ENCODE measurements at places on chromosomes 6 and 20.

DNA sequence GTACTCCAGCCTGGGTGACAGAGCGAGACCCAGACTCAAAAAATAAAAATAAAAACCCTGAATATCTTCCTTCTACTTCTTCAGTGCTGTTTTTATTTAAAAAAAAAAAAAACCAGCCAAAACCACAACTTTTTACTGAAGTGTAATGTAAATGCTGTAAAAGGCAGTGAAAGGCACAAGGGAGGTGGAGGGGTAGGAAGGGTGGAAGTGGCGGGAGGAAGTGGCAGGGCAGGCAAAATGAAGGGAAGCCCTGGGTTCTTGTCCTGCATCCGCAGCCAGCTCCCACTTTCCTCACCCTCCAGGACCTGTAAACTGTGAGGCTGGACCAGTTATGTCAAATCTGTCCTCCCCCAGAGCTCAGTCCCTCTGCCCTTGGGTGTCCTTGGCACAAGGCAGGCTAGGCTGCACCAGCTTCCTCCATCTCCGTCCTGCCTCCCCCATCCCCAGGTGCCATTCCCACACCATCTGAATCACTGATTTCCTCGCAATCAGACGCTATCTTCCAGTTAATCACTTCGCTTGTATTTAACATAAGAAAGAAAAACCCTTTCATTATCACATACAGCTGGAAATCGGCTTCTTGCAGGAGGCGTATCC lies 13.7 kb upstream of the PANK2 start:
- DNase-seq, result no peak

DNA sequence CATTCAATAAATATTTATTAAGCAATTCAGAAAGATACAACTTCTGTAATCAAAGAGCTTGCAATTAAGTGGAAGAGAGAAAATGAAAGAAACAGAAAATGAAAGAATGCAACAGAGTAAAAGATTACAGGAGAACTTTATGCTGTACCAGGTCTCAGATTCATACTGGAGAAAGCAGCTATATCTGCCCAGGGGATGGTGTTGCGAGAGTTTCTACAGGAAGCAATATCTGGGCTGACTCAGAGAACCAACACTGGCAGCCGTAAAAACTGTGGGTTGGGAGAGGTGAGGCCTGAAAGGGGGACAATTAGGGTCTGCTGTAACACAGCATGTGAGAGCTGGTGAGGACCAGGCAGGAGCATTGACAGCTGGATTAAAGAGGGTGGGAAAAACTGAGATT lies 256.7 kb upstream of the TCF21 start:
- DNase-seq, result no peak

GRCh38 chr6:125791151-125791819 lies 525 bp downstream of the NCOA7 start:
- DNase-seq, result no peak

- DNase-seq, result no peak
Observed at GRCh38 chr20:38799203-38799602, 6.3 kb upstream of the PPP1R16B start.

- no peak for DNase-seq
Observed at GRCh38 chr6:18179770-18180356, 24.6 kb downstream of the KDM1B start.

DNA sequence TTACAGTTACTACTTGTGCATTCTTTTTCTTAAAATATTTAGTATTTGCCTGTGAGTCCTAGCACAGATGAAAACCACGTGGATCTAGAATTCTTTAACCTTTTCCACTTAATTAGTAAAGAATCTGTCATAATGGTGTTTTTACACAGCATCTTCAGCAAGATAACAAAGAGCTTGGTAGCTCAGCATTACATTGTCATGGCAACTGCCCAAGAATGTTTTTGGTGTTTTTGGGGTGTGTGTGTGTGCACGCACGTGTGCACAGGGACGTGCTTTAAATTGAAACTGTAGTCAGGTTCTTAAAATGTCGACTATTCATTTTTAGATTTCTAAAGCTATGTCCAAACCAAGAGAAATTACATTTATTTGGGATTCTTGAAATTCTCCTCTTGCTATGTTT lies 108.0 kb downstream of the FIG4 start:
- DNase-seq, result no peak

DNA sequence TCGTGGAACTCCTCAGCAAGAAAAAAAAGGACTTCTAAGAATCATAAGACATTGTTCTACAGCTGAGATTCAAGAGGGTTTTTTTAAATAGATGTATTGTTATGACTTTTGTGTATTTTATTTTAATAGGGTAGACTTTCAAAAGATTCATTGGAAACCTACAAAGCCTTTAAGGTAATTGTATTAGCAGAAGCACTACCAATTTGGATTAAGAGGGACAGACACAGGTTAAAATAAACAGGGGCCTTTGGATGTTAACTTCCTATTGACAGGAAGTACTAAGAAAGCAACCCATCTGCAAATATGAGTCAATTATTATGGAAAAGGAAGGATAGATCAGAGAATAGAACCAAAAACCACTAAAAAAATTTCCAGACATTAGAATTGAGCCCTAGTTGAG lies 153.5 kb downstream of the HDGFL1 start:
- no peak for DNase-seq

DNA sequence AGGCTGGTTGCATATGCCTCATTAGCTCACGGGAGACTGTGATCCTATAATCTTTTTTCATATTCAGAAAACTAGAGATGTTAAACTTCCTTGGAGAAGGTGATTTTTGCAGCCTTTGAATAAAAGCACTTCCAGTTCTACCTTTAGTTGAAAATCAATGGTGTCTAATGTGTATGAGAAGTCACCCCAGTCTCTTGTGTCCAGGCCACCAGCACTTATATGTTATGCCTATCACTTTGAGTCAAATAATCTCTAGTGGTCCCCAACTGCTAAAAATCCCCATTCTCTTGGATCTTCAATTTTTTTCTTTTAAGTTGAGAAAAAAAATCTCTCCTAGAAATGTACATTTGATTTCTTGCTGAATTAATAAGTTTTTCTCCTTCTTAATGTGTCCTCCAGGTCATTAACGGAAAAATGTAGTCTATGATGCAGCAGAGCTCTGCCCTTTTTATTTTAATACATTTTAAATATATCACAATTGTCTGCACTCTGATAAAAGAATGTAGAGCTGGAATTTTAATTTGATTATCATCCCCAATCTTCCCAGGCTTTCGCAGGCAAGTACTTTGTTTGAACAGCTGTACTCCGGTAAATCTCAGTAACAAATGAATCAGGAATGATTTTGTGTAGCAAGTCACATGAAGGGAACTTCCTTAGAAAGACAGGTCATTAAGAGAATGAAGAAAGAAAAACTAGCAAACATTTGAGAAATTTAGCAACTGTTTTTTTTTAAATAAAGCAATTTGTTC lies 147.0 kb downstream of the SOX4 start:
- DNase-seq, result no peak

- no peak for DNase-seq
Observed at GRCh38 chr20:1286267-1287024, 20.4 kb downstream of the SNPH start.

- DNase-seq, result no peak
Observed at GRCh38 chr20:10559266-10559665, 114.5 kb downstream of the JAG1 start.

GRCh38 chr20:18288749-18289267 lies 481 bp downstream of the ZNF133 start:
- DNase-seq, result no peak

GRCh38 chr6:19663479-19663878 lies 173.7 kb upstream of the ID4 start:
- DNase-seq, result no peak

DNA sequence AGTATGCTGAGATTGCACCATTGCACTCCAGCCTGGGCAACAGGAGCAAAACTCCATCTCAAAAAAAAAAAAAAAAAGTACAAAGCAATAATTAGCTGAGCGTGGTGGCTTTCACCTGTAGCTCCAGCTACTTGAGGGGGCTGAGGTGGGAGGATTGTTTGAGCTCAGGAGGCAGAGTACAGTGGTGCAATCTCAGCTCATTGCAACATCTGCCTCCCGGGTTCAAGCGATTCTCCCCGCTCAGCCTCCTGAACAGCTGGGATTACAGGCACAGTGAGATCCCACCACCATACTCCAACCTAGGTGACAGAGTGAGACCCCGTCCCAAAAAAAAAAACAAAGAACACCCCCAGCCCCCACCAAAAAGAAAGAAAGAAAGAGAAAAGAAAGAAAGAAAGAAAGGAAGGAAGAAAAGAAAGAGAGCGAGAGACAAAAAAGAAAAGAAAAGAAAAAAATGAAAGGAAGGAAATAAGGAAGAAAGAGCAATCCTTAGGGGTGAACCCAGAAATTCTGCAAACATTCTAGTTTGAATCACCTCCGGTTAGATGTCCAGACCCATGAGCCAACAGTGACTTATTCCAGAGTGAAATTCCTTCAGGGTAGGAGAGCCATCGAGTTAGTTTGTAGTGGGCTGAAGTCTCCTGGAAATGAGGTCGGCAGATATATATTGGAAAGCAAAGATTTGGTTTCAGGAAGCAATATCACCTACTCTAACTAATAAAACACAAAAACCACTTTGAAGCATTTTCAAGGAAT lies 3.2 kb upstream of the RIPOR3 start:
- DNase-seq, result no peak

DNA sequence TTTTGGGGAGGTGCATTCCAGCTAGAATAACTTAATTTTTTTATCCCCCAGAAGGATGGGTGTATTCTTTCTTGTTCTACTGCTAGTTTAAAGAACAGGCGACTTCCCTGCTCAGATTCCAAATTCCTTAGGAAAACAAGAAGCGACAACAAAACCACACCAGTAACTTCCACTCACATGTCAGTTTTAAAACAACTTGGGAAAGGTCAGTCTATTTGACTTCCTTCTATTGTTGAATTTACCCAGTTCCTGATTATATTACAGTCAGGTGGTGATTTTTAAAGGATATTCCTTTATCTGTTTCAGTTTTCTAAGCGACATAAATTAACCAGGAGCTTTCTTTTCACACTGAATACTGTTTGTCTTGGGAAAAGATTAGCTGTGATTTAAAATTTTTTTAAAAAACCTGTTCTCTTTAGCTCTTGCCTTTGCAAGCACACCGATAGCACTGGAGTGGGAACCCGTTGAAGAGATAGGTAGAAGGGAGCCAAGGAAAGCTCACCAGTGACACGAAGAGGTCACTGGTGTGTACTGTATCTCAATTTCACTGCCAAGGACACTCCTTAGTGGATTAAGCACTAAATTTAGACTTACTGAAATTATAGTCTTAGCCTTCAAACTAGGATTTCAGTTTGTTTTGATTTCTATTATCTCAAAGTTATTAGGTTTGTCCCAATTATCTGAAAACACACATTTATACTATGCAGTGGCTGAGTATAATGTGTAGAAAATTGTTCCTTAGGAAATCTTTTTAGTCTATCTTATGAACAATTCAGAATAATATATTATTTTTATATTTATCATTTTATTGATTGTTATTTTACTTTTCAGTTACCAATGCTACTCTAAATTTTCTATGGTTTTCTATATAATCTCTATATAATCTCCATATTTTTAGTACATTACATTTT lies 22.3 kb downstream of the MARCKS start:
- no peak for DNase-seq

DNA sequence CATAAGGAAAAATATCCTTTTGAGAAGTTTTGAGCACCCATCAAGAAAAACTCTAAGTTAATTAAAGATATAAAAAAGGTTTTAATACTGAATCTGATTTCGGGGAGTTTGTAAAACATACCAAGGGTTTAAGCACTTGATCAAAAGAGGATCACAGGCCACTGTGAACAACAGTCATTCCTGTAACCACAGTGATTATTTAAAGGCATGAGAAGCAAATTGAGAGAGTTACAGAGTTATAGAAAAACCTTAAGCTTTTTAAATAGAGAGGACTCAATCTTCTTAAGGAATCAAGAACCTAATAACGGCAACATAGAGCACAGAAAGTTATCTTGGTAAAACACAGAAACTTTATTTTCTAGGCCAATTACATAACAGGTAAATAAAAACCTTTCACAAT lies 831.6 kb downstream of the C6orf118 start:
- DNase-seq, result no peak

GRCh38 chr6:36610041-36610955 lies 16.1 kb downstream of the SRSF3 start:
- DNase-seq, result no peak

DNA sequence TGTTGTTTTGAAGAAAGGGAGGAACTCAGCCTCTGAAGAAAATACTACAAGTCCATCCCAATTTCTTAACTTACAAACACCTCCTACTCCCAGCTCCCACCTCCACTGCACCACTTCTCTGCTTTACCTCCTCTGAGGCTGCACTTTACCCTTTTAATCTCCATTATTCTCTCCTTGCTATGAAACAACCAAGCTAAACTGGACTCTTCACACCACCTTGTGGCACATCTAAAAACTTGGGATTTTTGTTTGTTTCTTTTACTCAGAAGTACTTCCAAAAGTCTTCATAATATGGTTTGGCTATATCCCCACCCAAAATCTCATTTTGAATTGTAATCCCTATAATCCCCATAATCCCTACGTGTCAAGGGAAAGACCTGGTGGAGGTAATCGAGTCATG lies 142.2 kb downstream of the MOXD1 start:
- no peak for DNase-seq

DNA sequence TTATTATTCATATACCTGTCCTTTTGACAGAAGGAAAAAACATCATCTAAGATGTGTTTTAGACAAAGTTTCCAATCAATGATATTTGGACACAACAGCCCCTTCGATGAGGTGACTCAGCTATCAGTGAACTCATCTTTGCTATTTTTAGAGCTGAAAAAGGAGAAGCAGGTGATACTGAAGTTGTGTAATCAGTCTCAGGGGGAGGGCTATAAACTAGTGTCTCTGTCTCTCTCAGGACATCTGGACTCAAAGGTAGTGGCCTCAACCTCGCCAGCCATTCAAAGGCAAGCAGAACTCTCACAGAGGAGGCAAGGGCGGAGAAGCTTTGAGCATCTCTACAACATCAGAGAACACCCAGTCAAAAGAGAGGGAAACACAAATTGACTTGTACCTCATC lies 135.4 kb downstream of the BFSP1 start:
- no peak for DNase-seq

DNA sequence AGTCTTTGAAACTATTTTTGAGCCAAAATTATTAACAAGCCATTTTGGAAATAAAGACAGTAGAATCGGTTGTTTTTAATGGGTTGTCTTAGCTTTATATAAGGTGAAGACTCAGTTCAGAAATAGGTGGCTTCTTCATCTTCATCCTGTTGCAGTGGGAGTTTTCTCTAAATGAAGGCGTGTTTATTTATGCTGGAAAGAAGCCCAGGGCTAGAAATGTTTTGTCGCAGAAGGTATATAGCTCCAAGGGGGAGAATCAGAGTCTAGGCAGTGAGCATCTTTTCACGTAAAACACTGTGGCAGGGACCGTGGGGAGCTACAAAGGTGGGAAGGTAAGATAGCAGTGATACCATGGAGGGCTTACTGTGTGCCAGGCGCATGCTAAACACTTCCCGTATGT lies 34.3 kb downstream of the FARS2 start:
- peak; percentile 37 for DNase-seq

DNA sequence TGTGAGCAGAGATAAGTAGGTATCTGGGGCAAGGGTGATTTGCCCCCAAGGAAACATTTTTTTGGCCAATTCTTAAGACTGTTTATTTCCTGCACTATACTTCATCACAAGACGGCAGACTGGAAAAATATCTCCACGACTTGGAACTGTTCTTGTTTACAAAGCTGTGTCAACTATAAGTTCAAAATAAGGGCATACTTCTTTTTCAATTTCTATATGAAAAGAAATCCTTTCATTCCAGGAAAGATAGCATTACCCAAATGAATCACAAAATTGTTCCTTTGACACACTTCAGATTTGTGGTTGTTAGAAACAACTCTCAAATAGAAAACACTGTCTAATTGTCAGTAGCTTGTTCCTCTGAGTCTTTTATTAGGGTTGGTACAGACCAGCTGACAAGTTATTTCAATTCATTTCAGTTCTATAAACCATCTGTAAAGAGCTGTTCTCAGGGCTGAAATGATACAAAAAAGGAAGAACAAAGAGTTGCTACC lies 212.9 kb upstream of the PRDM1 start:
- peak; percentile 47 for DNase-seq
